NCI-H2081 treated with DMSO at 0.1 percent for 48 hours (cell line): ENCODE measurements at places on chromosomes 1 and 21.

DNA sequence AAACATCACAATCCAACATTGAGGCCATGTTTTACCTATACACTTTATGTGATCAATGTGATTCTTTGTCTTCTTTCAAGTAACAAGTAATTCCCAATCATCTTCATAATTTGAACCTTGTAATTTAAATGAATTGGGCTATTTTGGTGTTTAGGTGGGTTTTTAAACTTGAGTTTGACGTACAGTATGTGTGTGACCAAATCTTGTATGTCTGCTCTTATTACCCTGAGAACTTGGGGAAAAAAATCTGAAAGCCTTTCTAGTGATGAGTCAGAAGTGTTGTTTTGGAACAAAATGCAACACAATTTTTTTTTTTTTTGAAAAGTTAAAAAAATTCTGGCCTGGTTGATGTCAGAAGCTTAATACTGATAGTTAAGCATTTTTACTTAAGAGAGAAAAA, 68.5 kb downstream of the HHAT start:
- DNase-seq = no peak

DNA sequence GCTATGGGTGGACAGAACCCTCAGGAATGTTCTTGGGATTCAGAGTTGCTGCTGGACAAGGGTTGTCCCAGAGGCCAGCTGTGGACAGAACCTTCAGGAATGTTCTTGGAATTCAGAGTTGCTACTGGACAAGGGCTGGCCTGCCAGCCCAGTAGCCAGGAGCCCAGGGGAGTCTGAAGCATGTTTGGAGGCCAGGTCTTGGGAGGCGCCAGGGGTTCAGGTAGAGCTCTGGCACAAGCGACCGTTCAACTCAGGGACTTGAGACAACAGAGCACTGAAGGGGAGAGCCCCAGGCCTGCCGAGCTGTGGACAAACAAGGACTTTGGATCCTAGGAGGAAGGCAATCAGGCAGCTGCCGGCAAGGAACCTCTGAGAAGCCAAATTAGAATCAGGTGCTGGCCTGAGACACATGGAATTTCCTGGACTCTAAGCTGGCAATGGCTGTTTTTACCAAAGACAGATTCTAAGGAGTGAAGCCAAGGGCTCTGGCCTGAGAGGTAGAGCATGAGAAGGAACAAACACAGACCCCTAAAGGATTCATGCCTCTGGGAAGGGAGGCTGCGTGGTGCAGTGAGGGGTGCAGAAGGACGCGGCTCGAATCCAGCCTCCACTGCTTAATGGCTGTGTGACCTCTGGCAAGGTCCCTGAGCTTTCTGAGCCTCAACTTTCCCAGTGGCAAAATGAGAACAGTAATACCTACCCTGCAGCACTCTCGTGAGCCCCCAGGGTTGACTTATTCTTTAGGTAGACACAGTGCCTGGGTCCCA, 13.4 kb downstream of the PLA2G5 start:
- no peak for DNase-seq

DNA sequence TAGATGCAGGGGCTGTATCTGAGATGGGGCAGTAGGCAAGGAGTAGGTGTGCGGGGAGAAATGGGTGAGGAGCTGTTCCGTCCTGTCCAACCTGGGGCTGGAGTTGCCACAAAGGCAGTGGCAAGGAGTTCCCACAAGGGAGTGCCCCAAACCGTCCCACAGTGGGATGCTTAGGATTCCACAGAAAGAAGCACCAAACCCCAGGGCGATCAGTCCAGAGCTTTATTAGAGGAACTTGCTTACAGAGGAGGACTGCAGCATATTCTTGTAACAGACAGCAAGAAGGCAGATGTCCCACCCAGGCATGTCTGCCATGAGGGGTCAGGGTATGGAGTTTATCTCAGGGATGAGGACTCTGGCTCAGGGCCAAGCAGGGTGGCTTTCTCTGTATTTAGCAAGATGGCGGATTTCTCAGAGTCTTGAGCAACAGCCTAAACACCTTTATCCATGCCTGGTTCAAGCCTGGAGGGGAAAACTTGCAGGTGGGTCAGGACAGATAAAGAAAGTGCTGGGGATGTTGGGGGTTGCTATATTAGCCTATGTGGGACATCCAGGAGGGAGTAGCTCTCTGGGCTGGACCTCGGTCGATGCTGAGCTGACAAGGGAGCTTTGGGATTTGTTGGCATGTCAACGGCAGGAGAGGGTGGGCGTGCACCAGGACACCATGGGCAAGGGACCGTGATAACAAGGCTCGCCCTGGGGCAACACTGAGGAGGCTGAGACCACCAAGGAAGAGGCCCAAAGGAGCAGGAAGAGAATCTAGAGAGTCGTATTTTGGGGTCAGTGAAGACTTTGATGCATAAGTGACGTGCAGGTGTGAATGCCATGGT, 32.8 kb downstream of the OBSCN start:
- no peak for DNase-seq

GRCh38 chr1:30447080-30447479, 276.3 kb downstream of the MATN1 start:
- DNase-seq = no peak

DNA sequence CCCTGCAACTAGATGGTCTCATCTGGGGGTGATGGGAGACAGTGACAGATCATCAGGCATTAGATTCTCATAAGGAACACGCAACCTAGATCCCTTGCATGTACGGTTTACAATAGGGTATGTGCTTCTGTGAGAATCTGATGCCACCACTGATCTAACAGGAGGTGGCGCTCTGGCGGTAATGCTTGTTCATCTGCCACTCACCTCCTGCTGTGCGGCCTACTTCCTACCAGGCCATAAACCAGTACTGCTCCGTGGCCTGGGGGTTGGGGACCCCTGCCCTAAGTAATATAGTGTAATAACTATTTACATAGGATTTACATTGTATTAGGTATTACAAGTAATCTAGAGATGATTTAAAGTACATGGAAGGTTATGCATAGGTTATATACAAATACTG, 134.9 kb downstream of the CLEC20A start:
- no peak for DNase-seq

DNA sequence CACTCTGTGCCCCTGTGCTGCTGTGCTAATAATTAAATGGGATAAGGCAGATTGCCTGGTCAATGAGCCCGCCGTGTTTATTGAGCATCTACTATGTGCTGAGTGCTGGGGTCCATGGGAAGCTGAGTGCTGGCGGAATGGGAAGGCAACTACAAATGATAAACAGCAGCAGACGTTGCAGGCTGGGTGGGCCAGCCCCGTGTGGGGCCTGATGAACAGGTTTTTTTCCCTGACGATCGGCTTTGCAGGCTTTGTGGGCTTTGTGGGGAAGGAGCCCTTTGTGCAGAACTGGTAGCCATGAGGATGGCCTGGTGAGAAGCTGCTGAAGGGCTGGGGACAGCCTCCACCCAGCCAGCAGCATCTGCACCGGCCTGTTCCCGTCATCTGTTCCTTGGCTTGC, 3.5 kb downstream of the PDE9A start:
- no peak for DNase-seq

DNA sequence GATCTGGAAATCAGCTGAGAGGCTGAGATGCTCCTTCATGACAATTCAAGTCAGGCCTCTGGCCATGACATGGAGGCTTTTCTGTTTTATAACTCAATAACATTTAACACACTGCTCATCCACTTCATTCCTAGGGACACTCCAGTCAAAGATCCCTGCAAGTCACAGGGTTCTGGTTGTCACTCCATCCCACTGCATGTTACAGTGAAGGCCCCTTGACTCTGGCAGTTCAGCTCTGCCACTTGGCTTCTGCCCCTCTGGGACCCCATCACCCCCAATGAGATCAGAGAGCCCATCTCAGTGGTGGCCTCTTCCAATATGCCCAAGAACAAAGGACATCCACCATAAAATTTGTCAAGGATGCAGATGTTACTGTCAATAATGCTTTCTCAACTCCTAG, 10.0 kb upstream of the FAM110D start:
- DNase-seq = no peak

DNA sequence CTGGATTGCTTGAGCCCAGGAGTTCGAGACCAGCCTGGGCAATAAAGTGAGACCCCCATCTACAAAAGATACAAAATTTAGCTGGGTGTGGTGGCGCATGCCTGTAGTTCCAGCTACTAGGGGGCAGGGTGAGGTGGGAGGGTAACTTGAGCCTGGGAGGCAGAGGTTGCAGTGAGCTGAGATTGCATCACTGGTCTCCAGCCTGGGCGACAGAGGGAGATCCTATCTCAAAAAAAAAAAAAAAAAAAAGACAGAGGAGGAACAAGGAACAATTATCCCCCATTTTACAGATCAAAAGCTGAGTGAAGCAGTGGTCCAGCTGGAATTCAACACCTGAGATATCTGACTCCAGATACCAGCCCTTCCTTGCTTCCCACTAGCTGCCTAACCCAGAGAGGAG, 34.8 kb downstream of the L1TD1 start:
- DNase-seq = no peak

- DNase-seq = no peak
These were observed 58.7 kb downstream of the KIAA0040 start for GRCh38 chr1:175133673-175134435.

DNA sequence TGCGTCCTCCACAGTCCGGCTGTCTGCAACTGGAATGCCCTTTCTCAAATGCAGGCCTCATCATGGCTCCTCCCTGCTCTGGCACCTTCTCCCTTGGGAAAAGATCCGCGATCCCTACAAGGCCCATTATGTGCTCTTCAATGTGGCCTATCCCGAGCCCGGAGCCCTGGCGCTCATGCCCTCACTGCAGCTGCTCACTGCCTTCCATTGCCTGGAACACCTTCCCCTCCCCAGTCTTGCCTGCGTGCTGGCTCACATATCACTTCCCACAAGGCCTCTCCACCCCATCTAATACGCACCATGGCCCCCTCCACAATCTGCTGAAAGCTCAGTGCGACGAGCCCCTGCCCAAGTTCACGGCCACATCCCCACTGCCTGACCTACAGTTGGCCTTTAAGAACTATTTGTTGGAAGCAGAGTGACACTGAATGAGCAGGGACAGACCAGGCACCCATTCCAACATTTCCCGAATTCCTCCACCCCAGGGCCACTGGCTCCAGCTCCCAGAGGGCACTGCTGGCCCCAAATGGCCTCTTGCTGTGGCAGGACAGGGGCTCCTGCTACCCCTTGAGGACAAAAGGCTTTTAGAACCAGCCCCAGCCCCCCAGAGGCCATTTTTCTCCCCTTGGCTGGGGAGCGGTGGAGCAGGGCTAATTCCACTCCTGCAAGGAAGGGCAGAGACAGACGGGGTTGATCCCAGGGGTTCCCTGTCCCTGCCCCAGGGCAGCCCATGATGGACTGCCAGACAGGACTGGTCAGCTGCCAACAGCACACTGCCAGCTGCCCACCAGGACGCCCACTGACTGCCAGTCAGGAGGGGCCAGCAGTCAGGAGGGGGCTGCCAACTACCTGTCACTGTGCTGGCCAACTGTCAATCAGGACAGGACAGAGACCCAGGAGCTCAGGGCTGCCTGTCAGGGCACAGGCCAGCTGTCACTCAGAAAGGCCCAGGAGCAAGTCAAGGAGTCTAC, 64.8 kb downstream of the DHRS3 start:
- no peak for DNase-seq

GRCh38 chr1:244788493-244789275, 46.8 kb upstream of the COX20 start:
- no peak for DNase-seq

GRCh38 chr1:53603431-53603830, 135.5 kb downstream of the GLIS1 start:
- no peak for DNase-seq

- no peak for DNase-seq
These were observed 4.5 kb downstream of the NPL start for GRCh38 chr1:182794091-182794490.

DNA sequence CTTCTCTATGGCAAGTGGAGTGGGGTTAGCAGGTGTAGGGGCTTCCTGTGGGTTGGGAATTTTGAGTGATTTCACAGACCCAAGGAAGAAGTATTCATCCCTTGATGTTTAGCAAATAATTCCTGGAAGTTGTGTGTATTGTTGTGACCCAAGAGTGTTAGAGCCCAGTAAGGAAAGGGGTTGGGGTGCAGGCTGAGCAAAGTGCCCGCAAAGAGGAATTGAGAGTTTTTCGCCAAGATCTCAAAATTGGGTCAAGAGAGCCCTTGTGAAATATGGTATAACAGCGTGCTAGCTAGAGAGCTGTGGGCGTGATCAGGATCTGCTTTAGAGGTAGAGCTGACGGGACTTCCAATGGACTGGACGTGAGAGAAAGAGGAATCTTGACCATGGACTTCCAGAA, 73.0 kb upstream of the LAPTM5 start:
- no peak for DNase-seq

- no peak for DNase-seq
These were observed 60.0 kb upstream of the ATP5PO start for GRCh38 chr21:33975548-33976081.

- DNase-seq = no peak
These were observed 36.7 kb downstream of the AGL start for GRCh38 chr1:99886841-99887240.

DNA sequence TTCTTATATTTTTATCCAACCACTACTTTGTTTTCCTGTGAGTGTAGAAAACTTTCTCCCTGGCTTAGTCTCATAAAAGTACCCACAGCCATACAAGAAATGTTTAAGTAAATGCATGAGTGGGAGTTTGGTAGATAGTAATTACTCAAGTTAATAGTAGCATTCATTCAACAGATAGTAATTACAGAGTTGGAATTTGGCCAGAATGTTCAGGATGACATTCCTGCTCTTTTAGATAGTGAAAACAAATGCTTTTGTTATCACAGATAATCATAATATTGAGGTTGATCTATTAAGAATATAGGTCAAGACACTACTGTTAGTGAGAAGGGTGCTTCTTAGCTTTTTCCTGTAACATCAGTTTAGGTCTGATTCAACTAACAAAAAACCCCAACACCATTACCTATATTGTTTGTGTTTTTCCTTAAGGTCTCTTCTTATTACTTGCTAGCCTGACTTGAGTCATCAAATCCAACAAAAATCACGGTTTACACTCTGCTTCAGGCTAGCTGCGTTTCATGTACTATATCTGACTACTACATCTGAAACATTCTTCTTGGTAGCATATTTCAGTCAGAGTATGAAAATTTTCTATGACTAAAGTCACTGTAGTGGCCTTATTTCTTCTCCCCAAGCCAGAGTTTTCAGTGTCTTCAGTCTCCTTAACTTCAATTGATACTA, 163.7 kb downstream of the HS2ST1 start:
- no peak for DNase-seq

DNA sequence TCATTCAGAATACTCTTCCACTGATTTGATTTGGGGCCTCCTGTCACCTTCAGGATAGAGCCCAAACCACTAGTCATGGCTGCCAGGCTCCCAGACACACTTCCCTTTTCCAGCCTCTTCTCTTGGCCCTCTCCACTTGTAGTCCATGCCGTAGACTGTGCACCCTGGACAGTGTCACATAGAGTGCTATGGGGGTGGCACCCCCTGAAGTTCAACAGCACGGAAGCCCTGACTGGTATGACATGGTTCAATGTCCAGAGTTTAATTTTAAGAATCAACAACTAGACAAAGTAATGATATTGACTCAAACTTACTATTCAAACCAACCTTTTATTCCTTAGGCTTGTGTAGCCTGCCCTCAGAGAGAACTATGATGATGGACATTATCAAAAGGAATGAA, 22.3 kb downstream of the FMO2 start:
- no peak for DNase-seq

GRCh38 chr1:154895798-154896197, 25.7 kb upstream of the KCNN3 start:
- DNase-seq = no peak
